Astrocyte of the hippocampus (primary cell): ENCODE measurements at places on chromosomes 1 and 21.
A peak's percentile ranks its signal among the peaks of the same experiment; 100 is the strongest.

GRCh38 chr21:42815217-42815616 is 64.1 kb downstream of the WDR4 start:
- no peak for DNase-seq

DNA sequence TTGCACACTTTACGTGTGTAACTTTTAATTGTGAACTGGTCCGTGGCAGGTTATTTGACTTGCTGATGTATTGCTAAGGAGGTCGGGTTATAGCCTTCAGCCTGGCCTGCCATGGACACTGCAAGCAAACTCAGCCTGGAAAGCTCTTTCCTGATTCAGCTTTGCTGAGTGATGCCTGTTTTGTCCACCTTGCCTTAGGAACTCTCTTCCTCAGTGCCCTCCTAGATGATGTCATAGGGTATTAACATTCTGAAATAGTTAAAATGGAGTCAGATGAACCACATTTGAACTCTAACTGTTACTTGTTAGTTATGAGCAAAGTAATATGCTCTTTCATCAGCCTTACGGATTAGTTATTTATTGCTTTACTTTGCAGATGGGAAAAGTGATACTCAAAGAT is 446.0 kb downstream of the PCP4 start:
- no peak for DNase-seq

DNA sequence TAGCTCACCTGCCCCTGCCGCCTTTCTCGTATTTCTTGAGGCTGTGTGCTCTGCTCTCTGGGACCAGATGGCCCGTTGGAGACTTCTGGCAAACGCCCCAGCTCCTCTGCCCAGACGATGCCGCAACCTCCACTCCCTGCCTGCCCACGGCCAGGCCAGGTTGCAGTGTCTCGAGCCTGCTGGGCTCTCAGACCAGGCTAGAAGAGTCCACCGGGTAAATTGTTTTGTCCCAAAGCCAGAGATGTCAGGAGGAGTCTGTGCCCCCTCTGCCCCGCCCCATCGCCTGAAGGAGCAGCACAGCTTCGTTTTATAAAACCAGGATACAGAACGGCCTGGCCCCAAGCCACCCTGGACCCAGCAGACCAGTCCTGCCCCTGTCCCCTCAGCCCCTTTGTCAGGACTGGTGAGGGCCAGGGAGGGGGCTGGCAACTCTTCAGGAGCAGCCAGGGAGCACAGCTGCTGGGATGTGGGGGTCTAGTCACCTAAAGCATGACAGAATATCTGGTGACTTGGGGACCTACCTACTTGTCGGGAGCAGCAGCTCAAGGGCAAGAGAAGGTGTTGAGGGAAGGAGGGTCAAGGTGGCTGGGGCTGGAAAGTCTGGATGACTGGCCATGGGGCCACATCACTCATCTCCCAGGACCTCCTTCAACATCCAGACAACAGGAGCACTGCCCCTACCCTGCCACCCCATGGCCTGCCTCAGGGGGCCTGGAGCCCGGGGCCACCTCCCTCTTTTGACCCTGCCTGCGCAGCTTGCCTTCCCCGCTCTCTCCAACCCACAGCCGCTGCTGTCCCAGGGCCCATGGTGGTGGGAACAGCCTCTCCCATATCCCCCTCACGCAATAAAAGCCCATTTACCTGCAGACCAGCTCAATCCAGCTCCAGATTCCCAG is 33.9 kb upstream of the LBR start:
- no peak for DNase-seq

- DNase-seq, result peak; percentile 26
These were observed 34.8 kb downstream of the RIMS3 start for GRCh38 chr1:40630488-40631223.

GRCh38 chr1:6262555-6263420 is 1.9 kb upstream of the GPR153 start:
- no peak for DNase-seq
